ENCODE measurements at places on chromosomes 7 and 10. TPM values are rescaled to one million over a fixed set of nuclear protein-coding genes. Genes with fewer than 3 reads are reported as not detected.

RPEL1 gene
- total RNA-seq = not detected

CNTNAP2 gene
- total RNA-seq = 0.43 TPM

LLCFC1 gene
- total RNA-seq = not detected

CD36 gene
- 155 TPM for total RNA-seq

GJC3 gene
- total RNA-seq = not detected

GRCh38 chr7:17948526-17949238, 8.4 kb upstream of the SNX13 start:
- no peaks in the 10 kb centered on the region for H3K4me1 ChIP-seq
- no peak overlapping the region for H3K4me3 ChIP-seq
- H3K36me3 ChIP-seq = no peaks in the 10 kb centered on the region

DNA sequence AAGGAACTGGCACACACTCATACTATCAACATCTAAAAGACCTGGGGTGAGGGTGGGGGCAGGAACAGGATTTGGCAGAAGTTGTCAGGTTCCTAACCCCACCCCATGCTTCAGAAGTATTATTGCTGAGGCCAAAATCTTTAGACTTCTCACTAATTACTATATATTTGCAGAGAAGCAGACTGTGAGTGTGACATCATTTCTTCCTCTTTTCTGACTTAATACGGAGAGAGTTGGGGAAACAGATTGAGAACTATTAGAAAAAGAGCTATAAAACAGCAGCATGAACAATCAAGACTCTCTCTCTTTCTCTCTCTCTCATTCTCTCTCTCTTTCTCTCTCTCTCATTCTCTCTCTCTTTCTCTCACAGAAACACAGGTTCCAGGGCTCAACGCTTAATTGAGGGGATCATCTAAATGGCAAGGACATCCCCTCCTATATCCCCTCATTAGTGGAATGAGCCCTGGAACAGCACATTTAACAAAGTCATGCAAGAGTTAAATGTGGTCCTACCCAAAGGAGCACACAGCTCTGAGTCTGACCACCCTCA, 94.8 kb downstream of the KCNMA1 start:
- peaks cover 3% of the 10 kb centered on the region for H3K4me1 ChIP-seq
- no peak overlapping the region for H3K27ac ChIP-seq
- H3K36me3 ChIP-seq = no peaks in the 10 kb centered on the region
- no peaks in the 10 kb centered on the region for H3K27me3 ChIP-seq
- no peak overlapping the region for H3K4me3 ChIP-seq
- DNase-seq = no peak

- DNase-seq = no peak
- H3K27ac ChIP-seq = no peak overlapping the region
- no peaks in the 10 kb centered on the region for H3K4me1 ChIP-seq
- H3K4me3 ChIP-seq = no peak overlapping the region
- no peaks in the 10 kb centered on the region for H3K27me3 ChIP-seq
Observed at GRCh38 chr10:23779301-23779700, 340.4 kb downstream of the OTUD1 start.

Data from lung (tissue), 17 donors.